ENCODE measurements at places on chromosomes 7 and 10.

DNA sequence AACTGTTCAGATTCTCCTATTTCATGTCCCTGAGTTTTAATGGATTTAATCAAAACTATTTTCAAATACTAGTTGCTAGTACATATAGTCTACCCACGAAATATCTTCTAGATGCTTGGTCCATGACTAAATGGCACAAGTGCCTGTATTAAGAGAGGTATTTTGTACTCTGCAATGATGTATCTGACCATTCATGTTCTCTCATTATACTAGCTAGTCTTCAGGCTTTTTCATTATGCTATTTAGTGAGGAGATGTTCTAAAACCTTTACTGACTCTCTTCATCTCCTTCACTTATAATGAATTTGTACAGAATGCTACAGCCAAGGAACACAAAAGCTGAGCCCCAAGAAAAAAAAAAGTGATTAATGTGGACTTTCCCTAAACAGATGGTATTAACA, 222.5 kb downstream of the AHR start:
- DNase-seq = no peak

DNA sequence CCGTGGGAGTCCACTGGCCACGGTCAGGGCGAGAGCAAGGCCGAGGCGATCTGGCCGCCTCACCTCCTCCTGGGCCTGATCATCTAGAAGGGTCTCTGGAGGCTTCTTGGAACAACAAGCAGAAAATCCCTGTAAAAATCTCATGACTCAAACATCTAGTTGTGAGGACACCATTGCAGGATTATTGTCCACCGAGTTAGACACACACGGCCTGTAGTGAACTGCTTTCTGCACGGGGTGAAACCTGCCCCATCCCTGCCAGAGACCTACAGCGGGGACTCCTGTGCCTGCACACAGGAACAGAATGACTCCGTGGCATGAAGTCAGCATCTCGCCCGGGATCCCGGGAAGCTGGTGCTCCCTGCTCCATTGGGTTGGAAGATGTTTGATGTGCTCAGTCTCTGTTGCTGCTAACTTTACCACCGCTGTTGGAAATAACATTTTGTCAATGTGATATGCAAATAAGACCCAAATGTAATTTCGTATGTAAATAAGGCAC, 267.0 kb upstream of the TCERG1L start:
- no peak for DNase-seq

GRCh38 chr10:72175149-72175548, 40.7 kb upstream of the ANAPC16 start:
- DNase-seq = no peak

- no peak for DNase-seq
These were observed 754.6 kb downstream of the REEP3 start for GRCh38 chr10:64275774-64276173.

GRCh38 chr7:85001495-85002345, 185.1 kb downstream of the SEMA3D start:
- no peak for DNase-seq

- DNase-seq = no peak
These were observed 15.0 kb downstream of the GIMAP8 start for GRCh38 chr7:150465414-150465813.

DNA sequence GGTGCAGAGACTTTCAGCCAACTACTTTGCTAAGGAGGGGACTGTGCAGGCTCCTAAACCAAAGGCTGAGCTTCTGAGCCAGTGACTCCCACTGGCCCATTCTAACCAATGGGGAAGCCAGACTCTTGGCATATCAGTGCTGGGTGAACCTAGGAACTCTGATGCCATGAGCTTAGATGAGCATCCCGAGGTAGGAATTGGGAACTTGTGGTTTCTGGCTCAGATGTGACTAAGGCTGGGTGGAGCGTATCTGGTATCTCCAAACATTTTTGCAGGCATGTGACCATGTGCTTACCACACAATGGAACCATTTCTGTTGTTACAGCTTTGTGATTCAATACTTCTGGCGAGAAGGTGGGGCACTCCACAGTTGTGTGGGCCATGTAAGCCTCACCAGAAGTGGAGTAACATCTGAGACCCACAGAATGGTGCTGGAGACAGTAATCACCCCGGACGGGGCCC, 2.5 kb upstream of the AVPI1 start:
- DNase-seq = no peak

DNA sequence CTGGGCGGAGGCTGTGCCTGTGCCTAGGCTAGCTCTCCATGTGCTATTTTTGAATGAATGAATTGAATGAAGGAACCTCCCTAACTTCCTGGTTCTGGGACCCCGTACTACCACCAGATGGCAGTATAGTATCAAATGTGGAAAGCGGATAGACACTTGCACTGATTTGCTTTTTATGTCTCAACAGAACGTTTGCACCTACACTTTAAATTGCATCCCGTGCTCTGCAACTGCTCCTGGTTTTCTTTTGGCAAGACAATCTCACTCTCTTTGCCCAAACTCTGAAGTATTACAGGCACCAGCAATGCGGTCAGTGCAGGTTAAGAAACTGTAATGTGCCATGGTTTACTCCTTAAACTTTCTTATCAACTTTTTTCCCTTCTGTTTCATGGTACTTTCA, 6.5 kb downstream of the FZD8 start:
- DNase-seq = peak; percentile 62

- no peak for DNase-seq
These were observed 45.9 kb upstream of the PAPSS2 start for GRCh38 chr10:87613751-87614150.

- DNase-seq = peak; percentile 57
These were observed 93.6 kb upstream of the COL1A2 start for GRCh38 chr7:94301024-94301586.

GRCh38 chr7:132373879-132374278, 202.4 kb downstream of the PLXNA4 start:
- no peak for DNase-seq

GRCh38 chr7:88278881-88279280, 27.8 kb downstream of the STEAP4 start:
- no peak for DNase-seq

DNA sequence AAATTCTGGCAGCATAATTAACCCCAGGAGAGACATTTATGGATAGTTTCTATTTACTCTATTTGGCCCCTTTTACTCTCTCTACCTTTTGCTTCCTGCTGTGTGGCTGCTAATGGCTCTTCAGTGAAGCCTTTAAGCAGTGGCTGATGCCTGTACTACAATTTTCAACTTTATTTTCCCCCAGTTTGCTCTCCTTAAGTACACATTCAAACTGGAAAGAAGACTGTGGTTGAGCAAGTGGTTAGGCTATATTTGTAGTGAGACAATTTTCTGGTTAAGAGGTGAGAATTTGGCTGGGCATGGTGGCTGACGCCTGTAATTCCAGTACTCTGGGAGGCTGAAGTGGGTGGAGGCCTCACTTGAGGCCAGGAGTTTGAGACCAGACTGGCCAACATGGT, 8.5 kb upstream of the RSBN1L start:
- DNase-seq = no peak

- DNase-seq = no peak
These were observed 43.2 kb upstream of the TMEM236 start for GRCh38 chr10:17708821-17709220.

DNA sequence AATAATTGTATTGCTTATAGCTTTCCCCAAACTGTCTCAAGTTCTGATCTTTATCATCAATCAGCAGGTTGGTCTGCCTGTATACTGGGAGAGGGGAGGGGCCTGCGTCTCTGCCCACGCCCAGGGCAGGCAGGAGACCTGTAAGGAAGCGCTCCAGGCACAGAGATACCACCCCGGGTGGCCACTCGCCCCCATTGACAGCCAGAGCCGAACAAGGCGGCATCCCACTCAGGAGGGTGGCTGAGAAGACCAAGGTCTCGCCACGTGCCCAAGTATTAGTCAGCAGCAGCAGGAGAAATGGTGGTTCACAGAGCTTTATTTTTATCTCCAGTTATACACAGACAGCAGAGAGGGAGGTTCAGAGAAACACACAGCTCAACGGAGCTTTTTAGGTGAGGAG, 7.2 kb downstream of the STK32C start:
- no peak for DNase-seq

GRCh38 chr7:47453093-47454061, 128.5 kb downstream of the TNS3 start:
- no peak for DNase-seq

DNA sequence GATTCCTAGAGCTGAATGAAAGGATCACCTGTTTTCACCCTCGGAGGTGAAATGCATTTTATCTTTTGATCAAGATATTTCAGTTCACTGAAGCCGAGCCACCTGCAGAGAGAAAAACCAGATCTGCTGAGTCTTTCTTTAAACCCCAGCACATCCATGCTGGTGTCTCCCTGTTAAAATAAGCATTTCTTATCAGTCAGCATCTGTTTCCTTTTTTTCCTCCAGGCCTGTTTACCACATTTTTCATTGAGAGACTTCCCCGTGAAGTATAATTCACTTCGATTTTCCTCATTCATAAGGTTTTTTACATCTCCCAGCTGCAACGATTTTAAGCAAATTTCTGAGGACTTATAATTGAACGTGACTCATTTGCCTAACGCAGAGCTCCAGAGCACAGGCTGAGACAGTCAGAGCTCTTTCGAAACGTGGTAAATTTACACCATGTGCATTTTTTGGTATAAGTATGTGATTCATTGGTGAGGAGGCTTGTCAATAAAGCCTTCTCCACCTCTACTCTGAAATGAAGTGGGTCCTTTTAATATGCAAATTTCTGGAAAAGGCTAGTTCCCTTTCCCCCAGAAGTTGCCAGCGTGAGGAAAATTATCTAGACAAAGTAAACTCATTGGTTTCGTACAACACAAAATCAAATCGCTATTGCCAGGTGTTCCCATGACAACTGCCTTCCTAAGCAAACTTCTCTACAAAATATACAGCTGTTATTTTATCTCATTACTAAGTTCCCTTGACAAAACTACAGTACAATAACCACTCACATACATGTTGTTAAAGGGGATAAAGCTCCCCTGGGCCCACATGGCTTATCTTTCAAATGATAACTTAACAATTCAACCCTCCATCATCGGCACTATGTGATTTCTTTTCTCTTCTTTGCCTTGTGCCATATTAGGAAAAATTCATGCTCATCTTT, 374.8 kb upstream of the AKR1E2 start:
- no peak for DNase-seq

GRCh38 chr7:99035723-99036545, 108.0 kb downstream of the SMURF1 start:
- DNase-seq = no peak

DNA sequence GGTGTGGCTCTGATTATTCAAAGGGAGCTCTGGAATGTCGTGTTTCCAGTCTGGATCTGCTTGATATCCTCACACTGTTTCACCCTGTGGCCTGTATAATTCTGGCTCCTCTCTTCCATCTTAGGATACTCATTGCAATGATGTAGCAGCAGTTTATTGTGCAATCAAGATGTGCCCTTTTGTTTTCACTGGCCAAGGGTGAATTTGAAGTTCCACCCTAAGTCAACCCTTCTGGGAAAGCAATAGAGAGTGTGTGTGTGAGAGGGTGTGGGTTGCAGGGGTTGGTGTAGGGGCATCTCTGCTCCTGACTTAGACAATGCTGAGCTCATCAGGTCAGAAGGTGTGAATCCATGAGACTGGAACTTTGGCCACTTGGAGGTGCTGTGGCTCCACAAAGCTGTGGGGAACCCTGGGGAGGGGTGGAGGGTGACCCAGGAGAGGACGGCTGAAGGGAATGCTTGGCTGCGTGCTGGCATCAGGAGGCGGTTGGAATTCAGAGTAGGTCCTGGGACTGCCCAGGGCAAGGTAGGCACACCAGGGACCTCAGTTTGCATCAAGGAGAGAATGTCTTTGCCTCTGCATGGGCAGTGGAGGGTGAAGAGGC, 118.0 kb upstream of the PRSS58 start:
- DNase-seq = no peak

- no peak for DNase-seq
These were observed 306.5 kb upstream of the NEBL start for GRCh38 chr10:21203473-21204107.

DNA sequence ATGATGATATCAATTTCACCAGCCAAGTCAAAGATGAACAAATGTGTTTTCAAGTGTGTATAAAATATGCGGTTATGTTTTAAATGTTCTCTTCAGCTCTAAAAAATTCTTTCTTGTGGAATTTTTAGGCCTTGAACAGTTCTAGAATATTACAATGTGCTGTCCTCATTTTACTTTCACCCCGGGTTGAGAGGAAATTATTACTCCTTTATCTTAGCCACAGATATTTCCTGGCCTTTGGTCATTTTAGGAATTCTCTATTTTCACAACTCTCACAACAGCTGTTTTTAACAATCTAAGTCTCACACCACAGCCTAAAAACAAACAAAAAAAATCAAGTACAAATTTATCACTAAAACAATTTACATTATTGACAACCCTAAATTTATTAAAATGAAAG, 112.2 kb upstream of the HGF start:
- DNase-seq = no peak

DNA sequence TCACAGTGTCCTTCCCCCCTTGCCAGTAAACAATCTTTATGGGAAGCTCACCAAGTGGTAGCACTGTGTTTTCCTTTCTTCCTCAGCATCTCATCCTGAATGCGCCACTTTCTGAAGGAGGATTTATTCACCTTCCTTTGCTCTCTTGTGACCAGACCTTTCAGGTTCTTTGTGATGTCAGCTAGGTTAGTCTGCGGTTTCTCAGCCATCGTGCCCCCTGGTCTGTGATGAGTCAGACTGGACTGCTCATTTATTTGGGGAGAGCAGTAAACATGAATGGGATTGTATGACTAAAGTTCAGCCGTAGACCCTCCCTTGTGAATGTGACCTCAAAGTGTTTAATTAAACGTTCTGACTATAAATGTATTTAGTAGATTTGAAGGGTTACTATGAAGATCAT, 235.1 kb upstream of the CELF2 start:
- no peak for DNase-seq

DNA sequence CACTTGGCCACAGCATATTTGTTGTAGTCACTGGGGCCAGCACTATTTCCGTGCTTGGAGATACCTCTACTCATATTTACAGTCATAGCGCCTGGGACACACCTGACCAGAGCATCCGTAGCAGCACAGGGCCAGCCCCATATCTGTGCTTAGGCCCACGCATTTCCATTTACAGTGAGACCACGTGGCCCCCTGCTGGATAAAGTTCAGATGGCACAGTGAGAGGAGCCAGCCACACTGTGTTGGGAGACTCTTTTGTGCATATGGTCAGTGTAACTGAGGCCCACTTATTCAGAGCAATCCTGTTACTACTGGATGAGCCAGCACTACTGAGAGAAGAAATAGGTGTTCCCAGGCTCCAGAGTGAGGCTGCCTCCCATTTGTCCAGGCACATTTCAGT, 455.3 kb downstream of the REEP3 start:
- DNase-seq = peak; percentile 29

DNA sequence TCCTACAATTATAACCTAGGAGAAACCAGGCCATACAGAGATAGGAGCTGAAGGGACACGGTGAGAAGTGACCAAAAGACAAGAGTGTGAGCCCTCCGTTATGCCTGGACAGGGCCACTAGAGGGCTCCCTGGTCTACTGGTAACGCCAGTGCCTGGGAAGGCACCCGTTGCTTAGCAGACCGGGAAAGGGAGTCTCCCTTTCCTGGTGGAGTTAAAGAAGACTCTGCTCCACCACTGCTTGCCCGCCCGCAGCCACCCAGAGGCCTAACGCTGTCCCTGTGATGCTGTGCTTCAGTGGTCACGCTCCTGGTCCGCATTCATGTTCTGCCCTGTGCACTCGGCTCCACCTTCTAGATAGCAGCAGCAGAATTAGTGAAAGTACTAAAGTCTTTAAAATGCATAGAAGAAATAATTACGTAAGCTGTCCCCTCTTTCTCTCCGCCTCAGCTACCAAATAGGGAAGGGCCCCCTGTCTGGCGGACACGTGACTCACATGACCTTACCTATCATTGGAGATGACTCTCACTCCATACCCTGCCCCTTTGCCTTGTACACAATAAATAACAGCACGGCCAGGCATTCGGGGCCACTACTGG, 34.8 kb downstream of the GRID2IP start:
- DNase-seq = peak; percentile 63

All from neuronal stem cell (in vitro differentiated cells).